ENCODE measurements at places on chromosomes 3 and 15.

- peak; percentile 89 for DNase-seq
- H3K36me3 ChIP-seq: no peaks in the 10 kb centered on the region
- no peak overlapping the region for H3K4me3 ChIP-seq
- no peaks in the 10 kb centered on the region for H3K27me3 ChIP-seq
These were observed 296.8 kb upstream of the CHRM5 start for GRCh38 chr15:33671456-33671855.

GRCh38 chr15:62765916-62766315 lies 276.6 kb upstream of the TPM1 start:
- no peaks in the 10 kb centered on the region for H3K27me3 ChIP-seq
- no peak for DNase-seq
- H3K4me1 ChIP-seq: no peaks in the 10 kb centered on the region
- H3K27ac ChIP-seq: no peak overlapping the region

GRCh38 chr15:63493436-63493835 lies 11.0 kb upstream of the USP3 start:
- H3K4me1 ChIP-seq: peaks cover 36% of the 10 kb centered on the region
- no peak overlapping the region for H3K27ac ChIP-seq
- H3K36me3 ChIP-seq: no peaks in the 10 kb centered on the region
- no peak for DNase-seq

DNA sequence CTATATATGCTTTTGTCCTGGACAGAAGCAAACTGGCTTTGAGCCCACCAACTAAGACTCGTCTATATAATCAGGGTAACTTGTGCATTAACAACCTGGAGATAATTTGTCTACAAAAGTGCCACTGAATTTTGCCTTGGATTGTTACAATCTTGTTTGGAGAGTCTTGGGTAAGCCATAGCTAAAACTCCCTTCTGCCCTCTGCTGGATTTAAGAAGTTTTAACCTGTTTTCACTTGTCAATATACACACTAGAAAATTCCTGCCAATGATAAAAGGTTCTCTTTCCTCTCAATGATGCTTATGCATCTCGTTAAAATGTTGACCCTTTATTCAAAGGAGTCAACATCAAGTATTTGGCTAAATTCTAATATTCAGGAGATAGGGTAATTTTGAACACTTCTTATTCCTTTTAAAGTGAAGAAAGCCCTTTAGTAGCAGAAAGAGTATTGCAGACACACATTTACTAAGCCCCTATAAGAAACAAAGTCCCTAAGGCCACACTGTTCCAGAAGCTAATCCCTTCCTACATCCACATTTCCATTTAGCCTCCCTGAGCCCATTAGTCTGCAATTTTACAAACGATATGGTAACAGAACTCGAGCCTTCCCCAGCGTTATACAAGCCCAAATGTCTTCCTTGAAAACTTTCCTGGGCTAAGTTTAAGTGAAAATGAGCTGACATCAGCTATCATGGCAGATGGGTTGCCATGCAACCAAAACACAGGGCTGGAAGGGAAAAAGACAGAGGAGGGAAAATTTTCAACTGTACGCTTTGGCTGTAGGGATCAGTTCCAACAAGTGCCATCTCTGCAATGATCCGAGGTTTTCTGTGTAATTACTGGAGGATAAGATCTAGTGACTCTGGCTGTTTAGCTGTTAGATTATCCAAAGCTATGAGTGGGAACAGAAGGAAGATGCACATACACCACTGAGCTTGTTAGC lies 75.9 kb upstream of the FGF12 start:
- no peak overlapping the region for H3K27ac ChIP-seq
- H3K36me3 ChIP-seq: no peaks in the 10 kb centered on the region
- peak; percentile 64 for DNase-seq
- no peaks in the 10 kb centered on the region for H3K4me1 ChIP-seq

GRCh38 chr15:53068636-53069035 lies 278.5 kb upstream of the ONECUT1 start:
- H3K27me3 ChIP-seq: no peaks in the 10 kb centered on the region
- no peaks in the 10 kb centered on the region for H3K36me3 ChIP-seq
- H3K27ac ChIP-seq: no peak overlapping the region
- H3K4me1 ChIP-seq: no peaks in the 10 kb centered on the region
- H3K4me3 ChIP-seq: no peak overlapping the region

GRCh38 chr15:38671675-38672254 lies 107.2 kb upstream of the RASGRP1 start:
- H3K27ac ChIP-seq: no peak overlapping the region
- H3K4me1 ChIP-seq: no peaks in the 10 kb centered on the region
- H3K4me3 ChIP-seq: no peak overlapping the region
- no peak for DNase-seq

GRCh38 chr3:186053954-186054791 lies 54.7 kb downstream of the ETV5 start:
- no peaks in the 10 kb centered on the region for H3K4me1 ChIP-seq
- H3K27me3 ChIP-seq: no peaks in the 10 kb centered on the region
- H3K27ac ChIP-seq: no peak overlapping the region
- H3K4me3 ChIP-seq: no peak overlapping the region
- H3K36me3 ChIP-seq: no peaks in the 10 kb centered on the region

DNA sequence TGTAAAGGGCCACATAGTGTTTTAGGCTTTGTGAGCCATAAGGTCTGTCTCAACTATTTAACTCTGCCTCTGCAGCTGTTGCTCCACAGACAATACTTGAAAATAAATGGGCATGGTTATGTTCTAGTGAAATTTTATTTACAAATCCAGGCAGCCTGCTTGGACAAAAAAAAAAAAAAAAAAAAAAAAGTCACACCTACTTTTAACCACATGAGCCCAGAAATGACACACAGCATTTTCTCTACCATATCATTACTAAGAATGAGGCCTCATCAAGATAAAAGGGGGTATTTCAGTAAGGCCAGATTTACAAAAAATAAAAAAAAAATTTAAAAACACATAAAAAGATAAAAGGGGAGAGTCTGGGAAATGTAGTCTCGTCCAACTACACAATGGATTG lies 1.7 kb upstream of the NGLY1 start:
- no peaks in the 10 kb centered on the region for H3K36me3 ChIP-seq
- no peak for DNase-seq
- H3K4me1 ChIP-seq: peaks cover 30% of the 10 kb centered on the region
- H3K4me3 ChIP-seq: no peak overlapping the region
- H3K27me3 ChIP-seq: no peaks in the 10 kb centered on the region

GRCh38 chr15:100115711-100116090 lies 226.1 kb downstream of the ADAMTS17 start:
- H3K4me3 ChIP-seq: no peak overlapping the region
- DNase-seq: no peak
- H3K36me3 ChIP-seq: no peaks in the 10 kb centered on the region
- no peak overlapping the region for H3K27ac ChIP-seq
- H3K27me3 ChIP-seq: no peaks in the 10 kb centered on the region
- H3K4me1 ChIP-seq: no peaks in the 10 kb centered on the region

- H3K36me3 ChIP-seq: no peaks in the 10 kb centered on the region
- H3K27me3 ChIP-seq: no peaks in the 10 kb centered on the region
- no peak overlapping the region for H3K4me3 ChIP-seq
These were observed 337.3 kb upstream of the CBLB start for GRCh38 chr3:106206146-106206545.

- no peaks in the 10 kb centered on the region for H3K36me3 ChIP-seq
- no peak overlapping the region for H3K4me3 ChIP-seq
- H3K27ac ChIP-seq: no peak overlapping the region
- DNase-seq: no peak
These were observed 32.4 kb downstream of the BTD start for GRCh38 chr3:15633766-15634598.

GRCh38 chr3:32969656-32970055 lies 18.2 kb downstream of the CCR4 start:
- no peaks in the 10 kb centered on the region for H3K27me3 ChIP-seq
- no peak overlapping the region for H3K4me3 ChIP-seq
- no peaks in the 10 kb centered on the region for H3K4me1 ChIP-seq
- no peak overlapping the region for H3K27ac ChIP-seq

DNA sequence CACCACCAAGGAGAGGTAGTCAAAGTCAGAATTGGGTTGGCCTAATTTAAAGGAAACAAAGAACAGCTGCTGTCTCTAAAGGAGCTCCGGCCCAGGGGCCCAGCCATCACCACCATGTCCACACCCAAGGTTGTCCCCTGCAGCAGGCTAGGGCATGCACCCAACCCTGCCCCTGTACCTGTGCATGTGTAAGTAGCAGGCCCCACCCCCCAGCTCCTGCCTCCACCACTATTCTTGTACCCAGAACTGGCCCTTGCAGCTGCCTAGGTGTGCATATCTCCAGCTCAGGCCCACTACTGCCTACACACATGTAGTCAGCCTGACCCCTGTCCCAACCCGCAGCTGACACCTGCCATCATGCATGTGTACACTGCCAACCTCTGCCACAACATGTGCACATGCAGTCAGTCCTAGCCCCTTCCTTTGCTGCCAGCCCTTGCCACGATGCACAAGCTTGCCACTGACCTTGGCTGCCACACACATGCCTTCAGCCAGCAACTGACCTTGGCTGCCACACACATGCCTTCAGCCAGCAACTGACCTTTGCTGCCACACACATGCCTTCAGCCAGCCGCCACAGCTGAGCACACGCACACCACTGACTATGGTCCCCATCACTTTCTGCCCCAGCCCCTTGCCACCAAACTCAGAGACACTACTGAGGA lies 39.7 kb downstream of the FGF12 start:
- H3K36me3 ChIP-seq: no peaks in the 10 kb centered on the region
- H3K27me3 ChIP-seq: no peaks in the 10 kb centered on the region

DNA sequence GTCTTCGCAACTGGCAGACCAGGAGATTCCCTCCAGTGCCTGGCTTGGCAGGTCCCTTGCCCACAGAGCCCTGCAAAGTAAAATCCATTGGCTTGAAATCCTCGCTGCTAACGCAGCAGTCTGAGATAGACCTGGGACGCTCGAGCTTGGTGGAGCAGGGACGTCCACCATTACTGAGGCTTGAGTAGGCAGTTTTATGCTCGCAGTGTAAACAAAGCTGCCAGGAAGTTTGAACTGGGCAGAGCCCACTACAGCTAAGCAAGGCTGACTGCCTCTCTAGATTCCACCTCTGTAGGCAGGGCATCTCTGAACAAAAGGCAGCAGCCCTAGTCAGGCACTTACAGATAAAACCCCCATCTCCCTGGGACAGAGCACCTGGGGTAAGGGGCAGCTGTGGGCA lies 205.0 kb upstream of the MME start:
- H3K4me1 ChIP-seq: no peaks in the 10 kb centered on the region
- H3K27ac ChIP-seq: no peak overlapping the region
- H3K36me3 ChIP-seq: no peaks in the 10 kb centered on the region
- no peak for DNase-seq
- H3K4me3 ChIP-seq: no peak overlapping the region

DNA sequence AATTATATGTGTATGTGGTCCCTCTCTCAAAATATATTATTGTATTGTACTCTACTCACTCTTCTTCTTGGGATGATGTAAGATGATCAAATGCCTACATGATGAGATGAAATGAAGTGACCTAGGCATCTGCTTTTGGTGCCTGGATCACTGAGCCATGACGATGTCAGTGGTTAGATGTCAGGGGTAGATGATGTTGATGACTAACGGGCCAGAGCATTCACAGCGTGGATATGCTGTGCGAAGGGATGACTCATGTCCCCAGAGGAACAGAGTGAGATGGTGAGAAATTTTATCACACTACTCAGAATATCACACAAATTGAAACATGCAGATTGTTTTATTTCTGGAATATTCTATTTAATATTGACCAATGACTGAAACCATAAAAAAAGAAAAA lies 233.9 kb upstream of the CADM2 start:
- no peak overlapping the region for H3K27ac ChIP-seq
- no peak overlapping the region for H3K4me3 ChIP-seq
- H3K36me3 ChIP-seq: no peaks in the 10 kb centered on the region
- no peaks in the 10 kb centered on the region for H3K4me1 ChIP-seq
- H3K27me3 ChIP-seq: no peaks in the 10 kb centered on the region

GRCh38 chr3:178795349-178795748 lies 259.1 kb downstream of the KCNMB2 start:
- no peaks in the 10 kb centered on the region for H3K4me1 ChIP-seq
- no peak for DNase-seq

- H3K36me3 ChIP-seq: no peaks in the 10 kb centered on the region
- H3K4me1 ChIP-seq: no peaks in the 10 kb centered on the region
- no peak for DNase-seq
These were observed 17.0 kb downstream of the EOGT start for GRCh38 chr3:68996356-68996995.

DNA sequence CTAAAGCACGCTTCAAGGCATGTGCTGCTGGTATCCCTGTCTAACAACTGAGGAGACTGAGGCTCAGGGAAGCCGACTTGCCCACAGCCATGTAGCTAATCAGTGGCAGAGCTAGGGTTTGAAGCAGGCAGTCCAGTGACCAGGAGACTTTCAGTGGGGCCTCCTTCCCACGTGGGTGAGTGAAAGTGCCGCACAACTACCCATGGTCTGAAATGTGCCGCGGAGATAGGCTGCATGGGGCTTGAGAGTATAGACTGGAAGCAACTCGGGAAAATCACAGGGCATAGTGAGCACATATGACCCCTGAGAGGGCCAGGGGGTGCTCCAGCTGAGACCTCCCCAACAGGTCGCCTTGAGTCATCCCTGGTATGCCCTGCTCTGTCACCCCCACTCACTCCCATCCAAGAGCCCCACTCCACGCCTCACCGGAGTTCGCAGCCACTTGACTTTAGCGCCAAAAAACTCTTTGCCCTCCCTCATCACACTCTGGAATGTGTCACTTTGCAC lies 19.1 kb downstream of the FAM174B start:
- peak overlapping the region; percentile 95 for H3K27ac ChIP-seq
- no peaks in the 10 kb centered on the region for H3K36me3 ChIP-seq
- DNase-seq: no peak
- peak overlapping the region; percentile 51 for H3K4me3 ChIP-seq
- H3K4me1 ChIP-seq: peaks cover 38% of the 10 kb centered on the region

GRCh38 chr3:78140866-78141265 lies 1101.0 kb downstream of the ROBO2 start:
- no peak overlapping the region for H3K4me3 ChIP-seq
- no peaks in the 10 kb centered on the region for H3K27me3 ChIP-seq
- no peak overlapping the region for H3K27ac ChIP-seq
- H3K4me1 ChIP-seq: no peaks in the 10 kb centered on the region

GRCh38 chr3:45957586-45957985 lies 14.3 kb downstream of the CXCR6 start:
- H3K27me3 ChIP-seq: no peaks in the 10 kb centered on the region
- H3K27ac ChIP-seq: no peak overlapping the region
- H3K36me3 ChIP-seq: no peaks in the 10 kb centered on the region

DNA sequence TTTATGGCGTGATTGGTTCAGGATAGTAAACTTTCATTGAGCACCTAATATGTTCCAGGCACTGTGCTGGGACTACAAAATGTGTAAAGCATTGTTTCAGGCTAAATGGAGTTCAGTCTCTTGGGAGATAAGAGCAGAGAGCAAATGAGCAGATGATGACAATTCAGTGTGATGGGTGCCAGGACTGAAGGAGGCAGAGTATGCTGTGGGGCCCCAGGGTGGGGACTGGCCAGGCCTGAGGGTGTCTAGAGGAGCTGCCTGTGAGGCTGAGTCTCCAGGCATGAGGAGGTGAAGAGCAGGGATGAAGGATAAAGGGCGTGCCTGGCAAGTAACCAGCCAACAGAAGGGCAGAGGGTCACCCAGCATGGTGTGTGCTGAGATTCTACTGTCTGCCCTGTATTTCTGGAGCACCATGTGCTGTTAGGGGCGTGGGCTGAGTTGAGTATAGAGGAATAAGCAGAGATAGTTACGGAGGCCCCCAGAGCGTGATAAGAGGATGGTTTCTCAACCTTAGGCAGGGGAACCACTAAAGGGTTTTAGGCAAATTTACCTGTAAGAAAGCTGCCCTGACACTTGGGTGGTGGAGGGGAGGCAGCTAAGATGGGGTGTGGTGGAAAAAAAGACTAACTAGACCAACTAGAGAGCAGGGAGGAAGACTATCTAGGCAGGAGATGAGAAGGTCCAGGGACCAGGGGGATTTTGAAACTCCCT lies 38.5 kb downstream of the EPHB1 start:
- H3K36me3 ChIP-seq: no peaks in the 10 kb centered on the region
- no peak for DNase-seq
- H3K27ac ChIP-seq: no peak overlapping the region
- H3K4me1 ChIP-seq: no peaks in the 10 kb centered on the region
- H3K4me3 ChIP-seq: no peak overlapping the region
